Amniotic stem cell (primary cell): ENCODE measurements at places on chromosomes 7 and 10.

- no peak for DNase-seq
Measured at GRCh38 chr10:10985361-10985760, 32.3 kb upstream of the CELF2 start.

DNA sequence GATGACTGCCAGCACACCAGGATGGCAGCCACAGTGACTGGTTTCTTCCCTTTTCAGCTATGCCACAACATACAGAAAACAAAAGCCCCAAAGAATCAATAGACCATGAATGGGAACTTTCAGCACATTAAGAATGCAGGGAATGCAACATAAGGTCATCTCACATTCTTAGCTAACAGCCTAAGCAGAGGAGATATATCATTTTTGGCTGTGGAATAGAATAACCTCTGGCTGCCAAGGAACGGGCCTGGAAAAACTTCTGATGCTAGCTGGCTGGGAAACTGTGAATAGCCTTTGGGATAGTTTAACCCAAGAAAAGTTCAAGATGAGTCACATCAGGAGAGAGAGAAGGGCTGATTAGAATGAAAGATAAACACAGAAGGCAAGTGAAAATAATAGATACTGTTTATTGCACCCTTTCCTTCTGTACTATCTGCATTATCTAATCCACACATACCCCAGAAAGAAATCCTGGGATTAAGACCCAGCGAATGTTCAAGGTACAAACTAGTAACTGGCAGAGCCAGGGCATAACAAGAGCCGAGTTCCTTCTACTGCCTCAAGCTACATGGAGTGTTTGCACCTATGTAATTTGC, 169.2 kb downstream of the SEMA3A start:
- peak; percentile 82 for DNase-seq

DNA sequence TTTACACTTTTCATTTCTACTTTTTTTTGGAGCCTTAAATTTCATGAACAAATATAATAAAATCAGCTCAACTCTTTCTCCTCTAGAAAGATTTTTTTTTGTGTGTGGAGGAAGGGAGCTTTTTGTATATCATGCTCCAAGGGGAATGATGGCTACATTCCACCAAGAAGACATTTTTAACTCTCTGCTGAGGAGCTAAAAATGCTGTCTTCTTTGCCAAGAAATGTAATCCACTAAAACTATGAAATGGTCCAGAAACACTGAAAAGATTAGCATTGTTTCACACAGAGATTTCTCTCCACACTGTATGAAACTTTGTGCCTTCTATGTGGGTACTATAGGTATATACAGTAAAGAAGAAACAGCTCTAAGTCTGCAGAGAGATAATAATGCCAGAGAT, 74.1 kb upstream of the ANK3 start:
- no peak for DNase-seq

DNA sequence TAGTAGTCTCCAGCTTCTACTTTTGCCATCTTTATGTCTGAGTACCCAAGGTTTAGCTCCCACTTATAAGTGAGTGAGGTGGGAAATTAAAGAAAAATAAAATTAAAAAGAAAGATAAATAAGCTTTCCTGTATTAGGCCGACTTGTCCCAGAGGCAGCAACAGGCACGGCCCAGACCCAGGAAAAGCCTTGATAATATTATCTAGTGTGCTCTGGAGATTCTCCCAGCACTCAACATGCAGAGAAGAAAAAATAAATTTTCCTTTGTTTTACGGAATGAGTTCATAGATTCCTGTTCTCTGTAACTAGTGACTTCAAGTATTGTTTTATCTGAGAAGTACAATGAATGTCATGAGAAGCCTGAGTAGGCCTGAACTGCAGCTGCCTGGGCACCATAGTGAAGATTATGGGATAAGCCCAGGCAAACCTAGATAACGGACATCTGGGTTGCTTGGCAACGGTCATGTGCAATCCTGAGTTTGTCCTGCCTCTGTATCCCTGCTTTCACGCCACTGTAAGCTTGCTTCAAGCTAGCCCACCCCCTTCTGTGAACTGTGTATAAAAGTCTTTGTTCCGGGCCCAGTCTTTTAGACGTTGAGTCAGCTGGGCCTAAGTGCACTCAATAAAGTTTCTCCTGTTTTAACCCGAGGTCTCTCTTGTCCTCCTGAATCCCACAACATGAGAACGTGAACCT, 6.4 kb downstream of the ATE1 start:
- no peak for DNase-seq

GRCh38 chr10:60974463-60975149, 30.6 kb upstream of the RHOBTB1 start:
- no peak for DNase-seq

DNA sequence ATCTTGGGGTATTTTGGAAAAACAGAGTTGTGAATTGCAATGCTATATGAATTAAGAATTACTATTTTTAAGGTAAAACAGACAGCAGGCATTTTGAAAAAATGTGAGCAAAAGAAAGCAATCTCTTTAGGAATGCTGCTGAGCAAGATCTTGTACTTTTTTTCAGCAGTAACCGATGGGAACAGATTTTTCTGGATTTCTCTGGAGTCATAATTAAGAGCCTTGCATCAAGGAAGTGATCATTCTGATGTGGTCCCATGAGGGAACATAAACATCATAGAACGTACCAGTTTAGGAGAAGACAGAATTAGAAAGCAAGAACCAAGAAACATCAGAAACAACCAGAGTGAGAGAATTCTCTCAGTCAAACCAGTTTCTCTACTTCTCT, 157.0 kb upstream of the AGR3 start:
- DNase-seq = no peak

DNA sequence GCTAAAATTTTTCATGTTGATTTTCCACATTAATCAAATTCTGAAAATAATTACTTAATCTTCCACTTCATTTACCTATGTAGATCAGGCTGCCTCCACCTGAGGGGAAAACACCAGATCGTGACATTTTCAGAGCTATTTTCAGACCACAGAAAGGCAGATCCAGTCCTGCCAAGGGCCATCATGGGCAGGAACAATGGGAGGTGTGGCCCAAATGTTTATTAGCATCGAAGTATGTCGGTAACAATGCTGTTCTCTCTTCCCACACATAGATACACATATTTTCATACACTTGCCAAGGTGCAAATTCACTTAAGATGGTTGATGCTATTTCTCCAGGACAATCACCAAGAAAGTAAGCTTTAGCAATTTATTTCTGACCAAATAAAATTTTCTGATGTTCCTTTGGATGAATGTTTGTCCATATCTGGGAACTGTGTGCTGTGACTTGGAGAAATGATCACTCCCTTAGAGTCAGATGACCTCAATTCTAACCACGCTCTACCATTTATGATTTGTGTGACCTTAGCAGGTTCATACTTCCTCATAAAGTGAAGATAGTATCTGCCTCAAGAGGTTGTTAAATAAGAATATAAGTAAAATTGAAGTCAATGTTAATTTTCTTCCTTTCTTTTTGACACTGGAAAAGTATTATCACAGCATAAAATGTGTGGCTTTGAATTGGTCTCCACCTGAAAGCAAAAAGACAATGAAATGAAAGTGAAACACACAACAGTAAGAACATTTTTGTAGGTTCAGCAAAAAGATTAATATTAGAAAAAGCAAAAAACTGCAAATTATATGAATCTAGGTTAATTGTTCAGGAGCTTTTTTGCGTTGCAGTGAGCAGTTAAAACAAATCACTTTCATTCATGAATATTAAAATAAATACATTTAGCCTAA, 310.4 kb upstream of the PHF14 start:
- no peak for DNase-seq

GRCh38 chr10:101629837-101630632, 41.9 kb downstream of the DPCD start:
- DNase-seq = no peak

DNA sequence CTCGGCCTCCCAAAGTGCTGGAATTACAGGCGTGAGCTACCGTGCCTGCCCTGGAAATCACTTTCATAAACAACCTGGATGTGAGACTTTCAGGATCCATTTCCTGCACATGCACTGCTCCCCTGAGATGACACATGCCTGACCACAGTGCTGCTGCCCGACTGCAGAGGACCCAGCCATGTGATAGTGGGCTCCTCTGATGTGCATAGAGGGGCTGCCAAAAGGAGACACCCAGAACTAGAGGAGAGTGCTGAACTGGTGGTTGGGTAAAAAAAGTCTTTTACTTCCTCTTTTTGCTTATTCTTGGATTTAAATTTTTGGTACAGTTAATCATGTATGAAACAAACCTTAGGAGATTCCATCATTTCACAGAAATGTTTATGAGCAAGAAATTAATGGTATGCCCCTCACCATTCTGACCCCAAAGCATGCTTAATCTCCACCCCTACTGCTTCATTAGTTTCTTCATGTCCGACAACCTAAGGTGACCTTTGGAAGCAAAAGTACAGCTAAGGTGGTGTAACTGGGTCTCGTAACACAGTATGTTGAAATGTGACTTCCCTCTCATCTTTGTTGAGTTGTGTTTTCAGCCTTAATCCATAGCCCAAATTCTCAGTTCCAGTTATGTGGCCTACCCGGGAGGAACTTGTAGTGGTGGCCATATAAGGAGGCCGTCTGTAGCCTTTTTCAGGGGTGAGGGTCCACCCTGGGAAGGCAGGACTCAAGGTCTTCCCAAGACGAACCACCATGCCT, 111.1 kb downstream of the RNF216 start:
- no peak for DNase-seq

DNA sequence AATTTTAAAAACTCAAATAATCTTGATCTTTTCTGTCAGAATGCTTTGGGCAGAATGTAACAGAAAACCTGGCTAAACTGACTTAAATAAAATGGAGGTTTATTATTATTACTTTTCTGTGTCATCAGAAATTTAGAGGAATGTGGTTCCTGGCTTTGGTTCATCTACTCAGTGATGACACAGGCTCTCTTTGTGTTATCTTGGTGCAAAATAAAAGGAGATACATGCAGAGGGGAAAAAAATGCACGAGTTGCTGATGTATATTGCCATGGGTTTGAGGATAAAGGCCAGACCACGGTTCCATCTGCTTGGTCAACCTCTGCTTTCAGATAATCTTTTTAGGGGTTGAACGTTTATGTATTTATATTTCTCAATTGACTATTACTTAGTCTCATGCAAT, 181.4 kb downstream of the SUGCT start:
- DNase-seq = no peak

- peak; percentile 9 for DNase-seq
Measured at GRCh38 chr10:79084012-79084971, 15.5 kb downstream of the ZMIZ1 start.

- DNase-seq = no peak
Measured at GRCh38 chr7:137572056-137572784, 228.7 kb upstream of the PTN start.

DNA sequence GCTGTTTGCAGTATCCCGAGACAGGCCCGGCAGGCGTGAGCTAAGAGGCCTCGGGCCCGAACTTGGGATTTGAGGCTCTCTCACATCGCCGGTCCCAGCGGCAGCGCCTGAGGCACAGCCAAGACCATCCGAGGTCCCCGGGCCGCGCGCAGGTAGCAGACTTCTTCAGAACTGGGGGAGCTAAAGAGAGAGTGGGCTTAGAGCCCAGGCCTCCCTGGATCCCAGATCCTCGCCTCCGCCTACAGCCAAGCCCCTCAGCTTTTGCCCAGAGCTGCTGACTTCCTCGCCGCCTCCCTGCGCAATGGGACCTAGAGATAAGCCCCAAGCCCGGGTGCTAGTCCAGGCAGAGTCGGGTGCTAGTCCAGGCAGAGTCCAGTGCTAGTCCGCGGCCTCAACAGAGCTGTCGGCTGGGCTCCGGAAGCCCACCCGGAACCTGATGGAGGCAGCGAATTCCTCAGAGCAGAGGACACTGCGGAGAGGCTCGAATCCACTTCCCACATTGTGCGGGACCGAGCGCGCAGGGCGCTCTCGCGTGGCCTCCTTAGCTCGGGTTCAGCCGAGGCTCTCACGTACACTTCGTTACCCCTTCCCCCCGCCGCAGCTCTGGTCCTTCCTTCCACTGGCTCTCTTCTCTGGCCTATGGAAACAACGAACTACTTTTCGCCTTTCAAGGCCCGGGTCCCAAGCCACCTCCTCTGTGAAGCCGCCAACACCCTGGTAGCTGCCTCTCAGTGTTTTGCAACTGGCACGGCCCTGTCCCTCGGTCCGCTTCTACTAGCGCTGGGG, 5.8 kb downstream of the LBX1 start:
- no peak for DNase-seq

DNA sequence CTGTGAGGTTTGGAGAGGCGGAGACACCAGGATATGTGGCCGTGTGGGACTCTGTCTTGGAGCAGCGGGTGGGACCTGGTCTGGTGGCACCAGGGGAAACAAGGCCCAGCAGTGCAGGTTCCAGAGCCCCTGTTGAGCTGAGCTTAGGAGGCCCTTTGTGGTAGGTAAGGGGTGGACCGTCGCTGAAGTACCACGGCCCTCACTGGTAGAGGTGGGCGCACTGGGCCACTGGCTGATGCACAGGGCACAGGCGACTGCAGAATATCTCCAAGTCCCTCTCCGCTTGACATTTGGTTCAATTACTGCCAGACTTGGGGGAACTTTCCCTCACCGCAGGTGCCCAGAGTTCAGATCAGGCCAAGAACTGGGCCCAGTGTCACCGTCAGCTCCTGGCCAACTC, 27.3 kb downstream of the DOCK1 start:
- DNase-seq = no peak

- DNase-seq = no peak
Measured at GRCh38 chr7:141674171-141674671, 27.7 kb downstream of the DENND11 start.

- peak; percentile 37 for DNase-seq
Measured at GRCh38 chr10:93006435-93007039, 54.1 kb upstream of the CYP26C1 start.

- no peak for DNase-seq
Measured at GRCh38 chr7:139697056-139697455, 80.7 kb downstream of the HIPK2 start.

- no peak for DNase-seq
Measured at GRCh38 chr7:55569797-55570196, 2.5 kb downstream of the VOPP1 start.

GRCh38 chr10:50577681-50578350, 45.9 kb downstream of the SGMS1 start:
- no peak for DNase-seq

- no peak for DNase-seq
Measured at GRCh38 chr10:98173260-98173659, 38.8 kb downstream of the R3HCC1L start.

- DNase-seq = no peak
Measured at GRCh38 chr10:81081887-81082620, 544.4 kb downstream of the SH2D4B start.

DNA sequence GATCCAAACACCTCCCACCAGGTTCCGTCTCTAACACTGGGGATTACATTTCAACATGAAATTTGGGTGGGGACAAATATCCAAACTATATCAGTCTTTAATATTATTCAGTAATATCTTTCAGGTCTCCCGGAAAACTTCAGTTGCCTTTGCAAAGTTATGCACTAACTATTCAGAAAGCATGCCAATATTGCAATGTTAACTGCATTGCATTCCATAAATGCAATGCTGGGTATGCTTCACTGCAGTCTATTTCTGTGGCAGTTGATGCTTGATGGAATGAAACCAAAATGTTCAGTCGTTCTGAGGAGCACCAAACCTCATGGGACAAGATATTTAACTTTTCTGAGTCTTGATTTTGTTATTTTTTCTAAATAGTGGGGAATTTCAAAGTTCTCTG, 147.5 kb downstream of the SLC16A9 start:
- DNase-seq = no peak

- DNase-seq = no peak
Measured at GRCh38 chr7:131391145-131391544, 63.5 kb downstream of the MKLN1 start.

- no peak for DNase-seq
Measured at GRCh38 chr10:11446864-11447263, 164.6 kb downstream of the USP6NL start.

- no peak for DNase-seq
Measured at GRCh38 chr10:44725404-44725803, 185.7 kb upstream of the TMEM72 start.
